Activated CD4-positive, alpha-beta T cell treated with anti-CD3 and anti-CD28 coated beads, Interleukin-2, amount 50 U/mL, for 4 hours (primary cell): ENCODE measurements at places on chromosomes 3 and 15.

- no peak for DNase-seq
Observed at GRCh38 chr3:42780892-42781700, 8.0 kb upstream of the CCDC13 start.

GRCh38 chr3:187243933-187244524 is 46.7 kb downstream of the RTP1 start:
- no peak for DNase-seq

DNA sequence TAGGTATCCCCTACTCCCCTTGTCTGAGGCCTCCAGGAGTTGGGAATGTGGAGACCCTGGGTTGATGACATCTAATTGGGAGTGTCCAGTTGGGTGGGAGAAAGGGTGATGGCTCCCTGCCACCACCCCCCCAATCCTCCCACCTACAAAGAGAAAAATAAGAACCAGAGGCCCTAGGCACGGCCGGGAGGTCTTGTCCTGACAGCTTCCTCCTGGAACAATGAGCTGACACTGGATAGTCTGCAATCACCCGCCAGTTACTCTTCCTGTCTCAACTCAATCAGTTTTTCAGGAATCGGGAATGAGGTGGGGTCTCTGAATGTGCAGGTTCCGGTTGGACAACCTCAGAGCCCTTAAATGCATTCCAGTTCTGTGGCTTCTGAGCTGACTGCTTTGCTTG is 129.9 kb upstream of the MRPS22 start:
- DNase-seq: no peak

DNA sequence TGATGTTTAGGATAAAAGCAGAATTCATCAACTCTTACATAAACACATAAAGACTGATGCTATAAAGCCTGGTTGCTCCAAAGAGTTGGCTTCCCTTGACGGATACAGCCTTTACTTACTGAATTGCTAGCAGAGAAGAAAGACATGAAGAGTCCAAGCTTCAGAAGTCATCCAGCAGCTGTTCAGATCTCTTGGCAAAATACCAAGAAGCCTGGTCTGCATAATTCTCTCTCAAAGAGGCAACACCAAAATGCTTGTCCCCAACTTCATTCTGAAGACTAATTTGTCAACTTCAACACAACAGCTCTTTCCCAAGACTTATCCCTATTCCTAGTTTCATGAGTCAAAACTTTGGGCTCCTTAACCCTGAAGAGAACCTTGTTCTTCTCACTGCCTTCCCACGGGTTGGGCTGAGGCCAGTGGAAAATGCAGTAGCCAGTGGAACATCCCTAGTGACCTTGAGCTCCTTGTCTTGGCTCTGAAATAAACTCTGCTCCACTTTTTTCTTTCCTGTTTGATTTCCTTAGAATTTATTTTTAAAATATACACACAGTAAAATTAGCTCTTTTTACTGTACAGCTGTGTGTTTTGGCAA is 119.2 kb upstream of the THBS1 start:
- no peak for DNase-seq

- DNase-seq: no peak
Observed at GRCh38 chr3:157429708-157430107, 6.9 kb upstream of the PTX3 start.

GRCh38 chr3:193782276-193782647 is 189.3 kb downstream of the OPA1 start:
- no peak for DNase-seq

- DNase-seq: no peak
Observed at GRCh38 chr3:143605233-143605950, 242.9 kb downstream of the SLC9A9 start.

GRCh38 chr15:42672444-42672843 is 64.5 kb downstream of the CDAN1 start:
- no peak for DNase-seq

DNA sequence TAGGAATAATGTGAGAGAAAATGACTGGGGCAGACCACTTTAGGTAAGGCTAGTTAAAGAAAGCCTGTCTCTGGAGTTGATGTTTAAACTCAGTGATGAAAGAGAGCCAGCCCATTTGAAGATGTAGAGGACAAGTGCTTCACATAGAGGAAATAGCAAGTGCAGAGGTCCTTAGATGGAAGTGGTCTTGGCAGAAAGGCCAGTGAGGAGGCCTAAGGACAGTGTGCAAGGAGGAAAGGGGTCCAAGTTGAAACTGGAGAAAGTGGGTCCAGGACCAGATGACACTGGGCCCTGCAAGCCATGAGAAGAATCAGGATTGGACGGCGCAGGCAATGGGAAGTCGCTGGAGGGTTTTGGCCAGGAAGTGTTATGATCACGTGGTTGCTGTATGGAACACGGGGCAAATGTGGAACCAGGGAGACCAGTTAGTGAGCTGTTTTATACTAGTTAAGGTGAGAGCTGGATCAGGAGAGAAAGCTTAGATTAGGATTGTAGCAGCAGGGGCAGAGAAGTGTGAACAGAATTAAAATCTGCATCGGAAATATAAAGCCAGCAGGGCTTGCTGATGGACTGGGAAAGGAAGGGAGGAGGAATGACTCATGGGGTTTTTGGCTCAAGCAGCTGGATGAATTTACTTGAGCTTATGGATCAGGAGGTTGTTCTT is 48.0 kb upstream of the SCAANT1 start:
- DNase-seq: no peak

- no peak for DNase-seq
Observed at GRCh38 chr15:61528581-61528910, 299.4 kb upstream of the RORA start.

DNA sequence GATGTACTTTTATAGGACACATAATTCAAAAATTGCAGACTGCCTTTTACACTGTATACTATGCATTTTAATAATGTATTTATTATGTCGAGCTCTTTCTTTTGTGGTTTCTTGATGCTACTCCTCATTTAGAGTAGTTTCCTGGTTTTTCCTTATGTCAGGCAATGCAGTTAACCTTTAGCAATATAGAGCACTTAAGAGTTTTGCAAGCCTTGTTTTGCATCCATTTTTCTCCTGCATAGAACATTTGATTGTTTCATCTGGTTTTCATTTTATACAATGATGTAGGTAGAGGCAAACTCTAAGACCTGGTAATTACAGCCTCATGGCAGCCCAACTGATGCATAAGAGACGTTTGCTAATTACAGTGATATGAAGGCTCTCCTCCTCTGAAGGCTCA is 86.3 kb downstream of the PDZRN3 start:
- DNase-seq: no peak

- DNase-seq: no peak
Observed at GRCh38 chr3:172467170-172467824, 19.0 kb upstream of the GHSR start.

GRCh38 chr3:122774564-122774963 is 19.1 kb downstream of the HSPBAP1 start:
- no peak for DNase-seq

DNA sequence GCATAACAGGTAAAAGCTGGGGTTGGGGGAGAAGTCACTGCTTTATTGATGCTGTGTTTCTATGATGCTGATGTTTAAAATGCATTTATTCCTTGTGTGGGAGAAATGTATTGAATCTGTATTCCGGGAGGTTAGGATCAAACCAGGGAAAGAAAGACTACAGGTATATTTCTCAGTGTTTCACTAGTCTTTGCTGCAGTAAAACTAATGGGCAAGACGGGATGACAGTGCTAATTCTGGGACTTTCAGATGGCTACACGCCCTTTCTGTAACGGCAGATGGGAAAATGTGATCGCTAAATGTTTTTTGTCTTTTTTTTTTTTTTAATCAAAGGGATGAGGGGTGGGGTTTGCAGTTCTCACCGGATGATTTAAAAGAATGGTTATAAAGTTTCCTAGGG is 393 bp downstream of the CNTN6 start:
- no peak for DNase-seq

- DNase-seq: no peak
Observed at GRCh38 chr3:188179006-188179966, 25.3 kb downstream of the LPP start.

DNA sequence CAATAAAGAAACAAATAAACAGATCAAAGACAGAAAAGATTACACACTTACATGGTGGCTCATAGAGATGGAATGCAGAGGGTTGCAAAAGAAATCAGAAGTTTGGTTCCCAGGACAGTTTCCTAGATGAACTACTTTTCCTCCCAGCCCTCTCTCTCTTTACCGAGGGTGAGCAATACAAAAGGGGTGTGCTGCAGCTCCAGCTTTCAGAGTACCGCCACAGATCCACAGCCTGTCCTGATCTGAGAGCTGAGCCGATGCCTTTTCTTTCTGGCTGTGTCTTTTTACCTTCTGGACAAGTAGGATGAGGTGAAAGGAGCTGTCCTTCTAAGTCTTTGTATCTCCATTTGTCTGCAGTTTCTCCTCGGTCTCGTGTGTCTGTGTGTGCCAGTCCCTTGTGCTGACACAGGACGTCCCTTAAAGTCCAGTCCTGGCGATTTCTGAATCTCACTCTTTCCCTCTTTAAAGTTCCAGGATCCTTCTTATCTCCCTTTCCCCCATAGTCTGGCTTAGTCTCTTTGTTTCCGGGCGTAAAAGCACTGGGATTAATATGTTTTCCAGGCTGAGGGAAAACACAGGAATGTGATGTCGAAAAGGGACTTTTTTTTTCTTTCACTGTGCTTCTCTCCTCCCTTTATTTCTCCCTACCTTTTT is 540 bp downstream of the CCDC80 start:
- no peak for DNase-seq
